ENCODE measurements at places on chromosomes 5 and 9. TPM values are rescaled to one million over a fixed set of nuclear protein-coding genes. Genes with fewer than 3 reads are reported as not detected.

OR1Q1 gene
- total RNA-seq = not detected

CDX1 gene
- not detected for total RNA-seq

- DNase-seq = no peak
These were observed 133.4 kb downstream of the ACTL7B start for GRCh38 chr9:108722396-108722795.

DNA sequence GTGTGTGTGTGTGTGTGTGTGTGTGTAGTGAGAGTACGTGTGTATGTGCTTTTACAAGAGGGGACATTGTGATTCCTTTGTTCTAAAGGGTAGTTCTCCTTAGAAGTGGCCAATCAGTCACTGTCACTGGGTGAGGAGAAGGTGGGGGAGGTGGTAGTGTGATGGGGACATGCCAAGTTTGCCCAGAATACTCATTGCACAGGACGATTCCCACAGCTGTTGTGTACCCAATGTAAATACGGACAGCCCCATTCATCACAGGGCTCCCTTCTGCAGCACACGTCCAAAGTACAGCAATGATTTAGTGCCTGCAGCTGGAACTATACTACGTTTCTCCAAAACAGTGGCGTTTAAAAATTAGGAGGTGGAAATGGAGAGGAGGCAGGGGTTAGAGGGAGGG is 287.8 kb downstream of the TLR4 start:
- no peak for DNase-seq

NPDC1 gene
- 129 TPM for total RNA-seq

ANKRD33B gene
- total RNA-seq = 3.3 TPM

SLC45A2 gene
- total RNA-seq = not detected

POU4F3 gene
- 0.10 TPM for total RNA-seq

OMD gene
- total RNA-seq = 15.1 TPM

SCGB3A1 gene
- not detected for total RNA-seq

DNA sequence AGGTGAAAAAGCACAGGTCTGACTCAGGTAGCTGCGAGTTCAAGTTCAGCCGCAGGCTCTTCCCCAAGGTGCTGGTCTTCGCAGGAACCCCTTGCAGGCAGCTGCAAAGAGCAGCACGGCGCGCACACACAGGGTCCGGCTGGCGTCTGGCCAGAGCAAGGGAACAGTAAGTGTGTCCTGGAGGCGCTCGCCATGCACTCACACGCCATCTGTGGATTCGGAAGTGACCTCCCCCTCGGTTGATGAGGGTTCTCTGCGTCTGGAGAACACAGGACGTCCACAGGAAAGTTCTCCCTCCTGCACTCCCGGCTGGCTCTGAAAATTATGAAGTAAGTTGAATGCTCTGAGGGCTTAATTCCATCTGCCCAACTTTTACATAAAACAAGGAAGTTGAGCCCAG is 14.0 kb upstream of the EGFL7 start:
- DNase-seq = no peak

GRCh38 chr5:107519900-107520354 is 150.8 kb downstream of the EFNA5 start:
- no peak for DNase-seq

- DNase-seq = no peak
These were observed 95.0 kb downstream of the CFAP90 start for GRCh38 chr5:7755958-7756357.

DNA sequence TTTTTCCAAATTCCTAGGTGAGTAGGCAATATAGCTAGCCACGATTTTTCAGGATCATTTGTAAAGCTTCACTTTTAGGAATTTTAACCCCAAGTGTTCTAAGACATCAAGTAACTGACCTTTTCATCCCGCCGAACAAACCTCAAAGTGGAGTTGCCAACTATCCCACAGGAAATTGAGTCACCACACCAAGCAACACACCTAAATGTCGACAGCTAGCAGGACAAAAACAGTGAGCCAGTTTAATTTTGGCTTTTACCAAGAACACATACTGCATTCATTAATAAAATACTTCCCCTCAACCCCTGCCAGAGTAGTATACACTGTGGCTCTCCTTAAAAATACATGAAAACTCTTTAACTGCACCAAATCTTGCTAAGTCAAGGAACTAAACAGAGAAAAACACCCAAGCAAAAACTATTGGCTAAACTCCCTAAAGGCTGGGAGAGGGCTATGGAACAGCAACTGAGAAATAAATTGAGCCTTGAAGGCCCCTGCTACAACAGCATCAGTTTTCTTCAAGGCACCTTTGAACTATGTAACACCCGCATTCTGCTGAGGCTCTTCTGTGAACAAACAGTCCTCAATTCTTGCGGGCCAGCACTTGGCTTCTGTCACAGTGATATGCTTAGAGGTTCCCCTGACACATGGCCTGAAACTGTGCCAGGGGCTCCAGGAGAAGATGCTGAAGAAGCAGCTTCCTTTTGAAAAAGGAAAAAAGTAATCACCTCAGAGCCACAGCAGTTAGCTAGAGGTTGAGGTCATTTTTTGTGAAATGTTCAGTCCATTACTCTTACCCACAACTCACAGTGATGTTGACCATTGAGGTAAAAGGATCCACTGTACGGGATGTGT is 459.6 kb downstream of the RAB3C start:
- no peak for DNase-seq

RANBP3L gene
- 0.76 TPM for total RNA-seq

- no peak for DNase-seq
These were observed 29.2 kb downstream of the RUSC2 start for GRCh38 chr9:35518981-35519679.

GRCh38 chr9:16191691-16192402 is 639.0 kb downstream of the CCDC171 start:
- DNase-seq = peak; percentile 96

LCN2 gene
- 0.69 TPM for total RNA-seq

GRCh38 chr5:56160723-56161438 is 72.2 kb downstream of the ANKRD55 start:
- DNase-seq = no peak

NR4A3 gene
- total RNA-seq = 37.4 TPM

BTNL3 gene
- not detected for total RNA-seq

DNA sequence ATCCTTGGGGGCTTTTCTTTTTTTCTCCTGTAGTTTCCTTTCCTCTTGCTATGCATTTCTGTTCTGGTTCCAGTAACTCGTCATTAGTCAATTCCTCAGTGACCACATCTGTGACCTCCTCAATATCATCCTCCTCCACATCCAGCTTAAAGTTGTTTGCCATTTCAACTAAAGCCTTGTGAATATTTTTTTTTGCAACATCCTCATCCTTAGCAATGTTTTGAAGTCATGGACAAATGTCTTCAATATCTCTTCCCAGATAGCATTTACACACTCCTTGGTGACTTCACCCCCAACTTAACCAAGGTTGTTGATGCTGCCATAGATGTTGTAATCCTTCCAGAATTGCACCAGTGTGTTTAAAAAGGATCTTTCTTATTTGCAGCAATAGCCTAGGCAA is 14.7 kb upstream of the ADRB2 start:
- no peak for DNase-seq

DNA sequence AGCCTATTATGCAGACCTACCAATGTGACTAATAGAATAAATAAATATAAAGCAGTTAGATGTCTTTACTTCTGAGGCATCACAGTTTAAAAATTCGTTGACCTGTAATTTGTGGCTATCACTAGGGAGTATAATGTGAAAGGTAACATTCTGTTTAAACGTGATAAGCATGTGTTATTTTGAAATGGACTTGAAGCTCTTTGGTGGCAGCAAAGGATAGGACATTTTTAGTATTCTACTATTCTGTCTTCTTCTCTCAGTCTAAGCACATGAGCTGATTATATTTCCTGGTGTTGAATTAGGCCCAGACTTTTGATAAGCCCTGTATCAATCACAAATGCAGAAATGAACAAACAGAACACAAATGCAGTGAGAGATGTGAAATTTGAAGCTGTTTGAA is 974.0 kb upstream of the CDH10 start:
- DNase-seq = no peak

- no peak for DNase-seq
These were observed 65.1 kb upstream of the IL6ST start for GRCh38 chr5:56059854-56060253.

DNA sequence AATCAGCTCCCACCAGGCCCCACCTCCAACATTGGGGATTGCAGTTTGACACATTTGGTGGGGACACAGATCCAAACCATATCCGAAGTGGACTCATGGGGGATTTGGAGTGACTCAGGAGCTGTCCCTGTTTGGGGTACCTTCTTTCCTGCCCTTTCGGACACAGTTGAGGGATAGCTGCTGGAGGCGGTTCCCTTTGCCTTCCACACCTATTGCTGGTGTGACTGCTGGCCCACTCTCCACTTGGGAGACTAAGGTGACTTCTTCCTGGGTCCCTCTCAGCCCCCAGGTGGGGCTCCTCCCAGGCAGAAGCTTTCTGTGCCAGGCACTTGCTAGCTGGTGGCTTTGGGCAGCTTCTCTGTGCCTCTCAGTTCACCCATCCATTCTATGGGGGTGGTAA is 26.6 kb downstream of the LAMC3 start:
- no peak for DNase-seq

- no peak for DNase-seq
These were observed 896.6 kb downstream of the TLE1 start for GRCh38 chr9:80792726-80793125.

PRPF4 gene
- total RNA-seq = 13.7 TPM

GRCh38 chr9:5578698-5579085 is 50.2 kb upstream of the RIC1 start:
- DNase-seq = no peak

- DNase-seq = no peak
These were observed 1.9 kb downstream of the C6 start for GRCh38 chr5:41211417-41211816.

DNA sequence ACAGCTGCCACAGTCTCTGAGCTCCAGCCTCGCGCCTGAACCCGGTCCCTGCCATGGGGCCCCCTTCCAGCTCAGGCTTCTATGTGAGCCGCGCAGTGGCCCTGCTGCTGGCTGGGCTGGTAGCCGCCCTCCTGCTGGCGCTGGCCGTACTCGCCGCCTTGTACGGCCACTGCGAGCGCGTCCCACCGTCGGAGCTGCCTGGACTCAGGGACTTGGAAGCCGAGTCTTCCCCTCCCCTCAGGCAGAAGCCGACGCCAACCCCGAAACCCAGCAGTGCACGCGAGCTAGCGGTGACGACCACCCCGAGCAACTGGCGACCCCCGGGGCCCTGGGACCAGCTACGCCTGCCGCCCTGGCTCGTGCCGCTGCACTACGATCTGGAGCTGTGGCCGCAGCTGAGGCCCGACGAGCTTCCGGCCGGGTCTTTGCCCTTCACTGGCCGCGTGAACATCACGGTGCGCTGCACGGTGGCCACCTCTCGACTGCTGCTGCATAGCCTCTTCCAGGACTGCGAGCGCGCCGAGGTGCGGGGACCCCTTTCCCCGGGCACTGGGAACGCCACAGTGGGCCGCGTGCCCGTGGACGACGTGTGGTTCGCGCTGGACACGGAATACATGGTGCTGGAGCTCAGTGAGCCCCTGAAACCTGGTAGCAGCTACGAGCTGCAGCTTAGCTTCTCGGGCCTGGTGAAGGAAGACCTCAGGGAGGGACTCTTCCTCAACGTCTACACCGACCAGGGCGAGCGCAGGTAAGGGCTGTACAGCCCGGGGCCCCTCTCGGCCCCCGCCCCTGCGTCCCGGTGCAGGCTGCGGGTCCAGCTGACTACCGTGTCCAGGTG is 509 bp downstream of the LVRN start:
- peak; percentile 86 for DNase-seq

GRCh38 chr9:137369061-137369787 is 53.7 kb downstream of the EXD3 start:
- peak; percentile 78 for DNase-seq

CYLC2 gene
- not detected for total RNA-seq

KDM3B gene
- total RNA-seq = 49.7 TPM

DNA sequence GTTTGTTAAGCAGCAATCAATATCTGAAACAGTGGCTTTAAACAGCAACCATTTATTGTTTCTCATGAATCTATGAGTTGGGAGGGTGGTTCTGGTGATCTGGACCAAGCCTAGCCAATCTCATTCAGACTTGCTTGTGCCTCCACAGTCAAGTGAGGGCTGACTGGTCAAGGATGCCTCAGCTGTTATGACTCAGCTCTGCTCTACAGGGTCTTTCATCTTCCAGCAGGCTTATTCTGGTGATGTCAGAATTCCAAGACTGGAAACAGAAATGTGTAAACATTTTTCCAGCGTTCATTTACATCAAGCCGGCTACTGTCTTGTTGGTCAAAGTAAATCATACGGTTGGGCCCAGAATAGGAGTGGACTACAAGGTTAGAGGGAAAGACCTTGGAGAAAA is 2.5 kb upstream of the PIP5K1B start:
- no peak for DNase-seq

- no peak for DNase-seq
These were observed 97.1 kb downstream of the PJA2 start for GRCh38 chr5:109312695-109313094.

- peak; percentile 25 for DNase-seq
These were observed 163.2 kb downstream of the CACNA1B start for GRCh38 chr9:138040446-138041430.

GRCh38 chr5:127568166-127568565 is 50.7 kb downstream of the PRRC1 start:
- no peak for DNase-seq

- no peak for DNase-seq
These were observed 5.0 kb upstream of the SLC34A1 start for GRCh38 chr5:177378884-177379883.

DNA sequence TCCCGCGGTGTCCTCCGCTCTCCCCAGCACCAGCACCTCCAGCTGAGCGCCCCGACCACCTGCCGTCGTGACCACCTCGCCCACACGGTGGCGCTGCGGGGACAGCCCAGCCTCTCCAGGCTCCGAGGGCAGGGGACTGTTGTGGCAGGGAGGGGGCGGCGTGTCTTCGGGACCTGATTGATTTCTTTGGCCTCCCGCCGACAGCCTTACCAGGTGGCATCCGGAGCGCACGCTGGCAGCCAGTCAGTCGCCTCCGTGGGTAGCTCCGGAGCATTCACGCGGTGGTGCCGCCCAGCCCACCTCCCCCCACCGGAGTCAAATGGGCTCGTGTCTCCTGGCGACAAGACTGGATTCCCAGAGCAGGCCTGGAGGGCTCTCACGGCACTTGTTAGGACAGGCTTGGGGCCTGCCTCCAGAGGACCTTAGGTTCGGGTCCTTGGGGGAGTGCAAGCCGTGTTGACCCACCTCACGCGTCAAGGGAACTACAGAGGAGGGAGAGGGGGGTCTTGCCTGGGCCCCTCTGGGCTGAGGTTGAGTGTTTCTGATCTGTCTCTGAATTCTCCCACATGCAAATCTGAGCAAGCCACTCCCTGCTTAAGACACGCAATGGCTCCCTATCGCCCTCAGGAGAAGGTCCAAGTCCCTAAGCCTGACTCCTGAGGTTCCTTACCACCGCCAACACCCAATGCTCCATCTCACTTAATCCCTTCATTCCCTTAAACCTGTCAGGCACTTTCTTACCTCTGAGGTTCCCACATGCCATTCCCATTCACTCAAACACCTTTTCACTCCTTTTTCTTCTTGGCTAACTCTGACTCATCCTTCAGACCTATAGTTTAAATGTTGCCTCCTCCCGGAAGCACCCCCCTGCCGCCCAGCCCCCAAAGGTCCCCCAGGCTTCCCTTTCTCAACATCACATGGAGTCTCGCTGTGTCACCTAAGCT is 51.2 kb upstream of the GGTA1 start:
- DNase-seq = peak; percentile 93

- DNase-seq = no peak
These were observed 55.7 kb downstream of the LHFPL2 start for GRCh38 chr5:78592735-78593386.

GRCh38 chr5:79878721-79879336 is 112.2 kb downstream of the MTX3 start:
- DNase-seq = no peak

MLANA gene
- total RNA-seq = not detected

DND1 gene
- total RNA-seq = 0.56 TPM

SLC34A3 gene
- not detected for total RNA-seq

SEMA5A gene
- 34.1 TPM for total RNA-seq

SPATA31D4 gene
- total RNA-seq = not detected

NUTM2G gene
- total RNA-seq = not detected

OR1L4 gene
- not detected for total RNA-seq

Data from posterior vena cava (tissue), 2 donors.